ENCODE measurements at places on chromosomes 2 and 18.

DNA sequence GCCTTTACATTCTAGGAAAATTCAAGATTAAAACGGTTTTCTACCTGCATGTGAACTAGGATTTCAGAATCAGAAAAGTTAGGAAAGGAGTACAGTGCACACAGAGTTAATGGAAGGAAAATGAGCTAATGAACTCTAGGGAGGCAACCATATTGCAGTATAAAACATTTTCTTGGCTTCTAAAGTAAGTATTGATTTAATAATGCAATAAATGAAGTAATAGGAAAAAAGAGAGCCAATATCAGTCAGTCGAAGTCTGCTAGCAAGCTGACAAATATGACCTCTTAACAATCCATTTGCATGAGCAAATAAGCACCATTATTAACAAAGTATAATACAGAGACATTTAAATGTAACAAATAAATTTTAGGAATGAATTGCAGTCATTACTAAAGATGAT lies 80.2 kb upstream of the COL3A1 start:
- no peak for DNase-seq

DNA sequence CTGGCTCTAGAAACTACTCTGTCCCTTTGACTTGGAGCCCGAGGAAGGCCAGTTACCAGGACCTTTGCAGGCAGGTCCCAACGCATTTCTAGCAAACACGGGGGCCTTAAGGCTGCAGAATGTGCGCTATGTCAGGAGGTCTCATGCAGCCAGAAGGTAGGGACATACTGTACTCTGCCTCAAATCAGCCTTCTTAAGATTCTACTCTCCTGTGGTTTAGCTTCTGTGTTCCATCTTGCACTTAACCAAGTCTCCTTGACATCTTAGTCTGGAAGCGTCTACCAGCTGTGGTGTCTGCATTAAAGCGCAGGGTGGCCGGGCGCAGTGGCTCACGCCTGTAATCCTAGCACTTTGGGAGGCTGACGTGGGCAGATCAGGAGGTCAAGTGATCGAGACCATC lies 65.5 kb downstream of the STEAP3 start:
- no peak for DNase-seq

GRCh38 chr18:73752965-73753364 lies 394.7 kb downstream of the FBXO15 start:
- no peak for DNase-seq

DNA sequence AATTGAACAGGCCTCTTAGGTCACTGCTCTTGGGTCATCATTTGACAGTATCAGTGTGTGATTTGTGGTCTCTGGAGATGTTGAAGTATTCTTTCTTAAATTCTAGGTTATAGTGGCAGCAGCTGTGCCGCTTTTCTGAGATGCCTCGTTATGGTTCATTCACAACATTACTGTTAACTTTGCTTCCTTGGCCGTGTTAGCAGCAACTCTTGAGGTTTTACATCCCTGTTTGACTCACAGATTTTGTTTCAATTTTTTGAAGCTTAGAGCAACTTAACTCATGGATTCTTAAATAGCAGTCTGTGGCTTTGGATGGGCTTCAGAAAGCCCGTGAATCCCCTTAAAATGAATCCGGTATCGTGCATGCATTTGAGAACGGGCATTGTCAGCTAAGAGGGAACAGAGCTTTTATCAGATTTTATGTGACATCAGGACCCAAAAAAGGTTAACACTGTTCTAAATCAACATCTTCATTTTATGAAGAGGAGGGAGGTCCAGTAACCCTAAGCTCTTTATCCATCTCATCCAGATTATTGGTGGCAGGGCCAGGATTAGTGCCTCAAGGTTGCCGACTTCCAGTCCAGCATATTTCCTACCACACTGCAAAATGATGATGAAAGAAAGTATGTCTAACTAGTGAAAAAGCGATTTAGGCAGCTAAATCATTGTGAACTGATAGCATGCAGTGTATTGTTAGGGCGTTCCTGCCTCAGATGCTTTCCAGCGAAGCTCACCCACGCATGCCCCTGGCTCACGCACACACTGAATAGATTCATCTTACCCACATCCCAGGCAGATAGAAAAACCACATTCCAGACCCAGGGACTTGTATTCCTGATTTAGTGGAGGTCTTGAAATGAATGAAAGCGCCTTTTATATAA lies 5.1 kb downstream of the TRIB2 start:
- DNase-seq, result no peak

- DNase-seq, result no peak
These were observed 92.3 kb downstream of the KCTD1 start for GRCh38 chr18:26456070-26456491.

DNA sequence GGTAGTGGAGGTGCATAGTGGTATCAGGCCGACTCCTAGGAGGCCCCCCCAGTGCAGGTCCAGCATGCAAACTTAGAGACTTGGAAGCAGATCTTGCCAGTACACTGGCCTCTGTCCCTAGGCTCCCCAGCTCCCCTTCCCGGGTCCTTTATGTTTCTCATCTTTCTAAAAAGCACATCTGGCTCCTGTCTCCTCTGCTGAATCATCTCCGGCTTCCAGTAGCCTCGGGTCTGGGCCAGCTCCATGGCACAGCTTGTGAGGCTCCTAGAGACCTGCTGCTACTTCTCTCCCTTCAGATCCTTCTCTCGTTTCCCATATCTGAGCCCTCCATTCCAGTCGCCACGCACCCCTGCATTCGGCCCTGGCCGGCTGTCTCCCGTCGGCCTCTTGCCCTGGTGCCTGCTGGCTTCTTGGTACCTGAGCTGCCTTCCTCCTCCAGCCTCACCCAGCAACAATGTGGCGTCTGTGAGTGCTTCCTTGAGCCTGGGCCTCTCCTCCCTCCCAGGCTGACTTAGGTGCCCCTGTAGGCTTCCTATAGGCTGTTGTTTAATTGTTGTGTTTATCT lies 6.6 kb downstream of the TRAF3IP1 start:
- no peak for DNase-seq

DNA sequence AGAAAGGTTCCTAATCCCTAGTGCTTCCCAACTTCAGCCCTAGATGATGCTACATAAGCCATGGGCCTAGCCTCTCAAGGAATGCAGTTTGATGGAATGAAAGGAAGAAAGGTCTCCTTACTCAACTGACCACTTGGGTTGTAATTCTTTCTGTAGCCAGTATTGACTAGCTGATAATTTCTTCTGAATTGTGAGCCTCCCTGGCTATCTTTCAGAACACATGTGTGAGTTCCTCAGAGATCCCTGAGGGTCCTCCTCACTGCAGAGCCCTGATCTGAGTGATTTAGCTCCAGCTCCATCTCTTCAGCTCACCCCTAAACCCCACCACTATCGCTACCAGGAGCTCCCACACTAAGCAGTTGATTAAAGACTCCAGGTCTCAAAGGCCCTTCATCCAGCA lies 31.5 kb downstream of the CFAP210 start:
- no peak for DNase-seq

DNA sequence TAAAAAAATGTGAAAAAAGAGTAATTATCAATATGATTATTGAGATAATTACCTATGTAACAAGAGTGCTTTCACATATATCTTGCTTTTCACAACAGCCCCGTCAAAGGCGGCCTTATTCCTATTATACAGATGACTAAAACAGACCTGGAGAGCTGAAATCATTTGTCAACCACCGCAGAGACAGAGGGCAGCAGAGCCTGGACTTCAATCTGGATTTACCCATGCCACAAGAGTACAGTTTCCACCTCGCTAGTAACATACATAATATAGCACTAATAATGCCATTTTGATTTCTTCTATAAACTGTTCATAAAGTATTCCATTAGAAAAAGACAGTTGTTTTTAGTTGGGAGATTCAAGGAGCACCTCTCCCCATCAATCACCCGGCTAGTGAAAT lies 121.8 kb downstream of the EPB41L3 start:
- no peak for DNase-seq

DNA sequence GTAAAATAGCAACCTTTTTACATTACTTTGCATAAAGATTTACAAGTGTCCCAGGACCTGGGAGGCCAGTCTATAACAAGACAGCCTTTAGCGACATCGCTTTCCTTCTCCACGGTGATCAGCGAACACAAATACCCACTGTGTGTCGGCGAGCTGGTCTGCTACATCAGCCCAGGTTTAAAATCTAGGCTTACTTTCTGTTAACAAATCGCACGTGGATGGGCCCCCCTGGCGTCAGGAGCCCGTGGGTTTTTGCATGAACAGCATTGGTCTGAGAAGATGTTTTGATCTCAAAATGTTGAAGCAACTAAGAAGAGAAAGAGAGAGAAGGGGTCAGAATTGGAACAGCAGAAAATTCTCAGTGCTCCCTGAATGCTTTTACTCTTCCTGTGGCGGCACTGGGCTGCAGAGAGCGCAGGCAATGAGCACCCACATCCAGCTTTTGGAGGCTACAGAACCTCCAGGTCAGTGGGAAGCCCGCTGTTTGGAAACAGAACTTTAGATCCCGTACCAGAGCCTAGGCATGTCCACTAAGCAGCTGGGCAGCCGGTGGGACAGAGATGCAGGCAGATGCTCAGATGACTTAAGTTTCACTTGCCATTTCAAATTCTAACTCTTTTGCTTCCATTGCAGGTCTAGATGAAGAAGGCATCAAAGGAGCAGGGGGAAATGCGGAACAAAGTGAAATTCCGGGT lies 32.9 kb downstream of the CYP27C1 start:
- DNase-seq, result no peak

GRCh38 chr2:28276076-28276618 lies 116.5 kb upstream of the FOSL2 start:
- no peak for DNase-seq

DNA sequence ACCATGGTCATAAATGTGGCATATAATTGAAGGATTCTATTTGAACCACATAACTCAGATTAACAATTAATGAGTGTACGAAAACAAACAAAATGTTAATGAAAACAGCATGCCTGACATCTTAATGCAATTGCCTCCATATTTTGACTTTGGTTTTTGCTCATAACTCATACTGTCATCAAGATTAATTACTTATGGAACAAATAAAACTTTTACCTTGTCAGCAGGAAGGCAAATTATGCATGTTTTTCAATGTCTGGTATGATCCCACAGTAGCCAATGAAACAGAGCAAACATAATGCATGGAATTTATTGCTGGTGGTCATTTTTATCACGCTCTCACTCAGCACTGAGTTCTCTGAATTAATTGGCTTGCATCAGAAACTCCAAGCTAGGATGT lies 5.1 kb downstream of the PLEKHM3 start:
- no peak for DNase-seq

DNA sequence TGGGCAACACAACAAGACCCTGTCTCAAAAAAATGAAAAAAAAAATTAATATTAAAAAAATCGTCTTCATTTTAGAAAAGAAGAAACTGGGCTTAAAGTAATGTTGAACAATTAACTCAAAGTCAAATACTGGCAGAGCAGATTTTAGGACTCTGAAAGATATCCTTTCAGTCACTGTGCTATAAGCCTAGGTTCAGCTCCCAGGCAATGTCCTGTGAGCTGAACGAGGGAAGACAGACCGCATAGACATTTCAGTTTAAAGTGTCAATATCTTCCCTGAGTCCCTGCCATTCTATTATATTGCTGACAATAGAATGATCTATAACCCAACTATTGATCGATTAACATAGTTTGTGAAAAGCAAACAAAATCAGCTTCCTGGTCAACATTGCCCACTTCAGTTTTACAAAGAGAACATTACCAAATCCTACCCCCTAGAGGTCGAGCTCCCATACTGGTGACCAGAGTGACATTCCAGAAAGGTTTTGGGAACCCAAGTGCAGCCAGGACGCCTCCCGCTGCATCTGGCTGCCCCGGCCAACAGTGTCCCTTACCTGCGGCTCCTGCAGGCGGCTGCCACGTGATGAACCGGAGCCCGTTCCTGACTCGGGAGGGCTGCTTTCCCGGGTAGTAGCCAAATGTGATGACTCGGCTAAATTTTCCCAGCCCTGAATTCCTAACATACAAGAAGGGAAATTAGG lies 639 bp downstream of the MRO start:
- DNase-seq, result no peak

- no peak for DNase-seq
These were observed 289.6 kb downstream of the CDH2 start for GRCh38 chr18:27887287-27887686.

DNA sequence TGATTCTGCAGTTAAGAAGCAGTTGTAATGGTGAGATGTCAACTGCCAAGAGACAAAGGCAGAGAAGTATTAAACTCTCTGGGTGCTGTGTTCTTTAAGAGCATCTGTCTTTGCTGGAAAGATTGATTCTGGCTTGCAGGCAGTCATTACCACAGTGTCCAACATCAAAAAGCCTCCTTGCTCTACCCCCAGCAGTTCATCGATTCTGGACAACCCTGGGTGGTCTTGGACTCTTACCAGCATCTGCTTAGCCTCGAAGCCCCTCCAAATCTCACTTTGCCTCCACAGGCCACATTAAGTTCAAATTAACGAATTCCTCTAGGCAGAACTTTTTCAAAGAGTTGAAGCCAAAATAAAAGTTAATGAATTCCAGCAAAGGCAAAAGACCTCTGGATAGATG lies 1061.4 kb downstream of the TSN start:
- no peak for DNase-seq

DNA sequence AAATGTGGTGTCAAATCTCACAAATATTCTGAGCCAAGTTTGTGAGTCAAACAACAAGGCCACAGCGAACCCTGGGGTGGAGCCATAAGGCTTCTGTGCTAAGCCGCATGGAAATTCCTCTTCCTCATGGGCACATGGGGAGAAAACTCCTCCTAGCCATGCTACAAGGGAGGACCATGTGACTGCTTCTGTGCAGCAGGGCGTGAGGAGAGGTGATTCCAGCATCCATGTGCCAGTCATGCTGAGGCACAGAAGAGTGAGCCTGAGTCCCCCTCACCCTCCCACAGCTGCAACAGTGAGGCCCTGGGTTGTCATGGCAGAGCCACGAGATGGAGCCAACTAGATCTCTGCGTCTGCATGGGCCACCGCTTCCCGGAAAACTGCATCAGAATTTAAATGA lies 488.8 kb upstream of the RAB6C start:
- no peak for DNase-seq

GRCh38 chr18:75087119-75088020 lies 121.6 kb downstream of the PTGR3 start:
- DNase-seq, result no peak

GRCh38 chr2:10045561-10046355 lies 2.4 kb downstream of the KLF11 start:
- no peak for DNase-seq

DNA sequence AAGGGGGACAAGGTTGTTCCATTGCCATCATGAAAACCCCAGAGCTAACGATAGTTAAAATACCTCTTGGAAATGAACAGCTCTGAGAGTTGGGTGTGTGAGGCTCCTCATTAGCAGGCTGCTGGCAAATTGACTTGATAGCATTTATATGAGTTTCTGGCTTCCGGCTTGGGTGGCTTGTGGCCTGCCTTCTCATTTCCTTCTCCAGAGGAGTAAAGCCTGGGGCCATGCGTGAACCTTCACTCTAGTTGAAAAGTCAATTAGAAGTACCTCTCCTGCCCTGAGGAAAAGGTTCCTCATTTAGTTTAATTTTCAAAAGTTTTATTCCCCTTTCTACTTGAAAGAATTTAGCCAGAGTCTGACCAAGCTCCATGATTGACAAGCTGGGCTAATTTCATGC lies 67.1 kb downstream of the MGAT5 start:
- DNase-seq, result no peak

Data from activated CD4-positive, CD25-positive, alpha-beta regulatory T cell treated with anti-CD3 and anti-CD28 coated beads, Interleukin-2, amount 50 U/mL, for 72 hours (primary cell).